ENCODE measurements at places on chromosomes 4 and X. TPM values are rescaled to one million over a fixed set of nuclear protein-coding genes. Genes with fewer than 3 reads are reported as not detected.

GRCh38 chr4:148273501-148273986, 168.7 kb downstream of the NR3C2 start:
- no peaks in the 10 kb centered on the region for H3K36me3 ChIP-seq
- H3K27ac ChIP-seq, result no peak overlapping the region
- no peak overlapping the region for H3K4me3 ChIP-seq
- DNase-seq, result no peak
- H3K4me1 ChIP-seq, result peaks cover 22% of the 10 kb centered on the region
- peaks cover 4% of the 10 kb centered on the region for H3K27me3 ChIP-seq

GPR82 gene
- not detected for total RNA-seq

SSR4 gene
- 213 TPM for total RNA-seq

GRCh38 chr4:152154433-152154832, 381.5 kb downstream of the FBXW7 start:
- H3K4me1 ChIP-seq, result peaks cover 11% of the 10 kb centered on the region
- H3K27ac ChIP-seq, result no peak overlapping the region
- no peak overlapping the region for H3K4me3 ChIP-seq

NSD2 gene
- 115 TPM for total RNA-seq

BEX5 gene
- total RNA-seq, result not detected

DNA sequence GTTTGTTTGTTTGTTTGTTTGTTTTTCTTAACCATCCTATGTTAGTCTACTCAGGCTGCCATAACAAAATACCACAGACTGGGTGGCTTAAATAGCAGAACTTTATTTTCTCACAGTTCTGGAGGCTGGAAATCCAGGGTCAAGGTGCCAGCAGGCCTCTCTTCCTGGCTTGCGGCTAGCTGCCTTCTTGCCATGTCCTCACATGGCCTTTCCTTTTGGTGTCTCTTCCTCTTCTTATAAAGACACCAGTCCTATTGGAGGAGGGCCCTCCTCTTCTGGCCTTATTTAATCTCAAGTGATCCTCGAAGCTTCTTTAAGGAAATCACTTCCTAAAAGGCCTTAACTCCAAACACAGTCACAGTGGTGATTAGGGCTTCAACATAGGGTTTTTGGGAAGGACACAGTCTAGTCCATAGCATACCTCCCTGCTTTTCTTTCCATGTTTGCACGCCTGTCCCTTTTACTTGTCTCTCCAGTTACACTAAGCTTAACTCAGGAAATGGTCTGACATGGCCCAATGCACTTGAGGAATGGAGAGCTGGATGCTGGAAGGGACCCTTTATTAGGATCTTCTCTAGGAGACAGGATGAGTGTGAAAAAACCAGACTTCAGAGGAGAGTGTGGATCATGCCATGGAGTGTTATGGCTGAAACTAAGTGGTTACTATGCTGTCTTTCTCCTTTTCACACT, 36.0 kb upstream of the MGST2 start:
- H3K36me3 ChIP-seq, result no peaks in the 10 kb centered on the region
- no peak overlapping the region for H3K4me3 ChIP-seq

- H3K4me1 ChIP-seq, result no peaks in the 10 kb centered on the region
- peaks cover 4% of the 10 kb centered on the region for H3K36me3 ChIP-seq
Measured at GRCh38 chr4:19063662-19064061, 1042.1 kb upstream of the LCORL start.

LYAR gene
- 12.6 TPM for total RNA-seq

DNA sequence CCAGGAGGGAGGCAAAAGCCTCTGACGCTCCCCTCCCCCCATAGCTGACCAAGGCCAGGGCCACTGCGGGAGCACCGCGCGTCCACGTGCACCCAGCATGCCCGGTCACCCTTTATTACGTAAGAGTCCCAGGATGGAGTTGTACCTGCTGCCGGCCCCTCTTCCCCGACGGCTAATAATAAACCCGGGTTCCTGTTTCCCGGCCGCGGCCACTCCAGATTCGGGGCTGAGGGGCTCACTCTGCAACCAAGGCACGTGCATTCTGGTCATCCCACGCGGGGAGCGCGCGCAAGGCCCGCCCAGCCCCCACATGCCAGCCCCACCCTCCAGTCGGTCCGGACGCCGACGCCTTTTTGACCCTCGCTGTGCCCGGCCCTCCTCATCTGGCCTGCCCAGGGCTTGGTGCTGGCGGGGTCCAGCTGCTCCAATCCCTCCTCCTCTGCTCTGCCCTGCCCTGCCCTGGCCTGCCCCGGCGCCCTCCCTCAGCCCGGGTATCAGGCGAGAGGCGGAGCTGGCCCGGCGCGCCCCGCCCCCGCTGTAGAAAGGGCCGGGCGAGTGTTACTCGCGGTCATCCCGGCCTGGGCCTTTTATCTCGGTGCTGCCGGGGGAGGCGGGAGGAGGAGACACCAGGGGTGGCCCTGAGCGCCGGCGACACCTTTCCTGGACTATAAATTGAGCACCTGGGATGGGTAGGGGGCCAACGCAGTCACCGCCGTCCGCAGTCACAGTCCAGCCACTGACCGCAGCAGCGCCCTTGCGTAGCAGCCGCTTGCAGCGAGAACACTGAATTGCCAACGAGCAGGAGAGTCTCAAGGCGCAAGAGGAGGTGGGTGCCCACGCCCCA, 2.6 kb downstream of the MID1IP1 start:
- peaks cover 28% of the 10 kb centered on the region for H3K4me1 ChIP-seq
- H3K36me3 ChIP-seq, result peaks cover 1% of the 10 kb centered on the region
- peak overlapping the region; percentile 80 for H3K4me3 ChIP-seq
- no peaks in the 10 kb centered on the region for H3K27me3 ChIP-seq

- H3K4me3 ChIP-seq, result no peak overlapping the region
- DNase-seq, result no peak
- H3K36me3 ChIP-seq, result no peaks in the 10 kb centered on the region
- H3K4me1 ChIP-seq, result peaks cover 9% of the 10 kb centered on the region
- no peak overlapping the region for H3K27ac ChIP-seq
- no peaks in the 10 kb centered on the region for H3K27me3 ChIP-seq
Measured at GRCh38 chr4:19508442-19508841, 743.3 kb upstream of the SLIT2 start.

All from mesothelial cell of epicardium (in vitro differentiated cells).